Smooth muscle cell of the umbilical artery (primary cell): ENCODE measurements at places on chromosomes 5 and 9. TPM values are rescaled to one million over a fixed set of nuclear protein-coding genes. Genes with fewer than 3 reads are reported as not detected.

The GABRA6 gene
- not detected in 2 replicates for total RNA-seq

The RASGRF2 gene
- total RNA-seq, result 5.1 and 21.7 TPM in 2 replicates

The PDGFRB gene
- 69.6 and 88.5 TPM in 2 replicates for total RNA-seq

The MPDZ gene
- total RNA-seq, result 97.9 and 100 TPM in 2 replicates

The PTGDS gene
- total RNA-seq, result 8.3 and 21.4 TPM in 2 replicates

The SARDH gene
- 18.4 and 23.9 TPM in 2 replicates for total RNA-seq

The PCDHA9 gene
- total RNA-seq, result under 0.01 and 0.09 TPM in 2 replicates
